Uterus (tissue), 4 donors: ENCODE measurements at places on chromosomes 6 and 20.

GRCh38 chr20:18650224-18650623, 62.4 kb downstream of the DTD1 start:
- no peak for DNase-seq

DNA sequence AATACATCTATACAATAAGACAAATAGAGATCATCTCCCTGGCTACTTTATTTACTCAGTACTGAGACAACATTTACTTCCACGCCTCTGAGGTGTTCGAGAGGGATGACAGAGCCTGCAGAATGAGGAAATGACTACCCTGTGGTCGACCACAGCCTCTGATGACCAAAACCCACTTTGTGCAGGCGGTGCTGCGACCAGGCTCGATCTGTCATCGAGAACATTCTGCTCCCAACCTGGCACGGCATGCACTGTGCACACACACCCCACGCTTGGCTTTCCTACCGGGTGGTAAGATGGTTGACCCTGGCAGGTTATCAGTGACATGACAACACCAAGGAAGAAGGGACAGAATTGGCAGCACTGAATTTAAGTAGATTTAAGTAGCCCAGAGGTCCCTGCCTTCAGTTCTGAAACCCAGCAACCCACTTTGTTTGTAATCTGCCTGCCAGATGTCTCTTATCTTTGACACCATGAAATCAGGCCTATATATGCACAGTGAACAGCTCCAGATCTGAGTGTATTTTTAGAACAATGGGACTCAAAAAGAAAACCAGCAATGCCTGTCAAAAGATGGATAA, 42.6 kb downstream of the TTI1 start:
- DNase-seq, result no peak

- no peak for DNase-seq
Observed at GRCh38 chr6:90795078-90795477, 208.2 kb upstream of the MAP3K7 start.

DNA sequence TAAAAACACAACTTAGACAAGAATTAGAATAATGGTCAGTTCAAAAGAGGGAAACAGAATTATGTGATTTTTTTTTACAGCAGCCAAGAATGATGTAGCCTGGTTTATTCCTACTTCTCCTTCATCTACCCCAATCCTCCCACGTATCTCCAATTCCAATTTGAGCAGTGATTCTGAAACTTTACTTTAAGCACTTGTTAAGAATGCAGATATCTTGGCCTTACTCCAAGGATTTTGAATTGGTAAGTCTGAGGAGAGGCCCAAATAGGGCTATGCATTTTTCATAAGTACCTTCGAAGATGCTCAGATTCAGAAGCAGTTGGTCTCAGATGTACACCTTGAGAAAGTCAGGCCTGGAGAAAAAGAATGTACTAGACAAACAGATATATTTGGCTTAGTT, 233.4 kb upstream of the FLRT3 start:
- DNase-seq, result no peak

- DNase-seq, result no peak
Observed at GRCh38 chr6:154494592-154495311, 15.7 kb downstream of the CNKSR3 start.

DNA sequence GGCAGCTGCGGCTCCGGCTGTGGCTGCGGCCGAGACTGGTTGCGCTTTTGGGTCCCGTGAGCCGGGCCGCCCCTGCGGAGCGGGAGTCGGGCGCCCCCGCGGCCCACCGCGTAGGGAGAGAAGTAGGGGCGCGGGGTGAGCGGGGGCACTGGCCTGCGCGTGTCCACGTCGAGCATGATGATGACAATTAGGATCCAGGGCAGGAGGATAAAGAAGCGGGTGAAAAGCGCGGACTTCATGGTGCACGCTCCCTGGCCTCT, 739 bp downstream of the B3GAT2 start:
- DNase-seq, result no peak

GRCh38 chr6:18179770-18180356, 24.6 kb downstream of the KDM1B start:
- DNase-seq, result no peak

DNA sequence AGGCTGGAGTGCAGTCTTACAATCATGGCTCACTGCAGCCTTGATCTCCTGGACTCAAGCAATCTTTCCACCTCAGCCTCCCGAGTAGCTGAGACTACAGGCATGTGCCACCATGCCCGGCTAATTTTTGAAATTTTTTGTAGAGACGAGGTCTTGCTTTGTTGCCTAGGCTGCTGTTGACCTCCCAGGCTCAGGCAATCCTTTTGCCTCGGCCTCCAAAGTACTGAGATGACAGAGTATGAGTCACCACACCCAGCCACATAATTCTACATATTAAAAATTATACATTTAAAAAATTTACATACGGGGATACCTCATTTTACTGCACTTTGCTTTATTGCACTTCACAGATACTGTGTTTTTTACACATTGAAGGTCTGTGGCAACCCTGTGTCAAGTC, 115.1 kb downstream of the MAN1A1 start:
- DNase-seq, result no peak

GRCh38 chr20:13786143-13786828, 1.5 kb downstream of the NDUFAF5 start:
- DNase-seq, result no peak

DNA sequence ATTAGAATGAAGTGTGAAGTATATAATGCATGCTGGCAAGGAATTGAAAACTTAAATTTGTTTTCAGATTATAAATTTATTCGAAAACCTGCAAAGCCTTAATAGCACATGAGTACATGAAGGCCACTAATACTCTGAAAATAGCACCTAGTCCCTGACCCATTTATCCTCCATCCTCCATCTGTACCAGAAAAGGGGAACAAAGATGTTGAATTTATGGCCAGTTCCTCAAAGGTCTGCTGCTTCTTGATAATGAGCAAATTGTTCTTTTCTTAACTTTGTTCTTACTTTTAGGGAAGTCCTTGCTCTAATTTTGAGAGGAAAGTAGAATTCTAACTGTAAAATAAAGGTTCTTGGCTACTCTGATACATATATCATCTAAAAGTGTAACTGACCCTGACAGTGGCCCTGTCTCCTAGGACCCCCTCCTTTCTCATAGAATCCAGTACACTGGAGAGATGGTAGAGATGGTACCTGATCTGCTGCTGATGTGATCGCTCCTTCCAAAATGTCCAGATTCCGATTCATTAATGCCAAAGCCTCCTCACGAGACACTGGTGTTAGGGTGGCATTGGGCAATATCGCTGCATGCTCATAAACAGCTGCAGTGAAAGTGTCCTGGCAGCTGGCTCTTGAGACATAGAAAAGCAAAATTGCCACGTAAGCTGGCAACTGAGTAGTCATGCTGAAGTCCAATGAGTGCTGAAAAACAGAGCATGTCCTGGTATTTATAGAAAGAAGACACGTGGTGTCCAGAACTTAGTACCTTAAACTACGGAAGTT, at the start of gene VNN1:
Gene VNN1 (minus strand): TSS at position 704 of the 783 bp plus-strand sequence. CDS start 20 bp downstream, at position 684.
- DNase-seq, result no peak

DNA sequence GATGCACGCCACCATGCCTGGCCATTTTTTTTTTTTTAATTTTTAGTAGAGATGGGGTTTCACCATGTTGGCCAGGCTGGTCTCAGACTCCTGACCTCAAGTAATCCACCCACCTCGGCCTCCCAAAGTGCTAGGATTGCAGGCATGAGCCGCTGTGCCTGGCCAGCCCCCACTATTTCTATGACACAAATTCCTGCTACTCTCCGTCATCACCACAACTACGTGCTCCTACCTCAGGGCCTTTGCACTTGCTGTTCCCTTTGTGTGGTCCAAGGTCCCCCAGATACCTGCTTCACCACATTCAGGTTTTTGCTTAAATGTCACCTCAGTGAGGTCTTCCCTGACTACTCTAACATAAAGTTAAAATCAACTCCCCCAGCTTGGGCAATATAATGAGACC, 5.2 kb upstream of the CEBPB start:
- DNase-seq, result no peak

- DNase-seq, result no peak
Observed at GRCh38 chr20:34537651-34538050, 20.9 kb upstream of the MAP1LC3A start.

GRCh38 chr6:112780498-112781096, 433.5 kb downstream of the RFPL4B start:
- DNase-seq, result peak; percentile 68

DNA sequence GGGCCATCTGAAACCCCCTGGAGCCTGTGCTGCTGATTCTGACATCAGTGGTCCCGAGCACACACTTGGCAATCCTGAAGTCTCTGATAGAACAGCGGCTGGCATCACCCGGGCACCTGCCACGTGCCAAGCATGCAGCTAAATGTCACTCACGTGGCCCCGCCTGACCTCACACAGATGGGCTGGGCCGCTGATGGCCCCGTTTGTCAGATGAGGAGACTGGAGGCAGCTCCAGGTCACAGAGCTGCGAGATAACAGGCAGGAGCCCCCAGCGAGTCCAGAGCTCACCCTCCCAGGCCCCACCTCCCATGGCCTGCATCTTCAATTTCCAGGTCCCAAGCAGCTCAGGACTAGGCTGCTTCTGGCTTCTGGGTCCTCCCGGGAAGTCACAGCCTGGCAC, 67.2 kb downstream of the YTHDF1 start:
- no peak for DNase-seq

- no peak for DNase-seq
Observed at GRCh38 chr6:1762203-1762602, 152.5 kb downstream of the FOXC1 start.

- no peak for DNase-seq
Observed at GRCh38 chr20:44967207-44967807, 995 bp downstream of the STK4 start.

DNA sequence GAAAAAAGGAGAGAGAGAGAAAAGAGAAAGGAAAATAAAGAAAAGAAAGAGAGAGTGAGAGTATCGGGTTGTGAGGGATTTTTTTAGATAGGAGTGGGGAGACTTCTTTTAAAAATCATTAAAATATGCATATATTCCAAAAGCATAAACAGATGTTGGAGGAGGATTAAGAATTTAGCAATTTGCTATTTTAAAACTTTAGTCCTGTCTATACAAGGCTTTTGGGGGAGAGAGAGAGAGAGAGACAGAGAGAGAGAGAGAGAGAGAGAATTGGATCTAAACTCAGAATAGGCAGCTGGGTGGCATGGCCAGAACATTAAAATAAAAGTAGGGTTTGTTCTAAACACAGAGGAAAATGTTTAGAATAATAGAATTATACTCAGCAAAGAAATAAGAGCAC, 72.1 kb downstream of the SOD2 start:
- no peak for DNase-seq

- DNase-seq, result peak; percentile 13
Observed at GRCh38 chr20:25275813-25276532, 28.1 kb downstream of the PYGB start.

DNA sequence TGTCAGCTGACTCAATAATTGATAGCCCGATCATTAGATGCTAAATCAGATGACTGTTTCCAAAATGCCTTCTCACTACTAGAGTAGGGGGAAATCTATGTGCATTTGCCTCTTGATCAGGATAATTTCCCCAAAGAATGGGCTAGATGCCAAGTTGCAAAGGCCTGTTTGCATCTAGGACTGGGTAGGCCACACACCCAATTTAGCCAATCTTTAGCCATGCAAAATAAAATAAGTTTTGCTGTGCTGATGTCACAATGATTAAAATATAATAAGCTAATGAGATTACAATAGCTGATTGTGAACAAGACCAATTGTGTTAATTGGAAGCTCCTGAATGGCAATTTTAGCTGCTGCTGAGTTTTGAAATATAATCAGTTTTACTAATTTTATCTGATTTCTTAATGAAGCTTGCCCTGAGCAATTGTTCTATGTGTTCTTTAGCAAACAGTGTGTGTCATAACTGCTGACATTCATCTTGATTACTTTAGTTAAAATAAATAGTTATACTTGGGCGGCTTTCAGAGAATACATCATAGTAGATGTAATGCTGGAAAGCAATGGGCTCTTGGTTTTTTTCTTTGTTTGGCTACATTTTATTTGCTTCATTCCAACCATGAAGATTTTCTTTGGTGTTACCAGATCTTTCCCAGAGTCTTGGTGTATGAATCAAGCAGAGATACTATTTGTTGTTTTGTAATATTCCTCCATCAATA, 973.2 kb upstream of the SLC35B3 start:
- no peak for DNase-seq
